ENCODE measurements at places on chromosomes 5 and 9.

DNA sequence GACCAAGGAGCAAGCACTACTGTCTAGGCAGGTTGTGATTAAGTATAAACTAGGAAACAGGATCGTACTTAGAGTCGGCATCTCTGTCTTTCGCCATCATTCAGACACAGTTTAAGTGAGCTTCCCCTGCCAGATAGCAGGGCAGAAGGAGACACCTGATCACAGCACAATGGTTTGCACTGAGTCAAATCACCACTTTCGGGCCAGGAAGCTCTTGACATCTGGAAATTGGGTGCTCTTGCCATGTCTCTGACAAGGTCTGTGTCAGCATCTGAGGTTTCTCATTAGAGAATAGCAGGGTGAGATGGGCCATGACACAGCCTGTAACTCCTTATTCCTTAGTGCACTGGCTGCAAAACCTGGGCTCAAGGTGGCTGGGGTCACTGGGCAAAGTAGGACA lies 8.3 kb downstream of the ADRB2 start:
- DNase-seq, result no peak

DNA sequence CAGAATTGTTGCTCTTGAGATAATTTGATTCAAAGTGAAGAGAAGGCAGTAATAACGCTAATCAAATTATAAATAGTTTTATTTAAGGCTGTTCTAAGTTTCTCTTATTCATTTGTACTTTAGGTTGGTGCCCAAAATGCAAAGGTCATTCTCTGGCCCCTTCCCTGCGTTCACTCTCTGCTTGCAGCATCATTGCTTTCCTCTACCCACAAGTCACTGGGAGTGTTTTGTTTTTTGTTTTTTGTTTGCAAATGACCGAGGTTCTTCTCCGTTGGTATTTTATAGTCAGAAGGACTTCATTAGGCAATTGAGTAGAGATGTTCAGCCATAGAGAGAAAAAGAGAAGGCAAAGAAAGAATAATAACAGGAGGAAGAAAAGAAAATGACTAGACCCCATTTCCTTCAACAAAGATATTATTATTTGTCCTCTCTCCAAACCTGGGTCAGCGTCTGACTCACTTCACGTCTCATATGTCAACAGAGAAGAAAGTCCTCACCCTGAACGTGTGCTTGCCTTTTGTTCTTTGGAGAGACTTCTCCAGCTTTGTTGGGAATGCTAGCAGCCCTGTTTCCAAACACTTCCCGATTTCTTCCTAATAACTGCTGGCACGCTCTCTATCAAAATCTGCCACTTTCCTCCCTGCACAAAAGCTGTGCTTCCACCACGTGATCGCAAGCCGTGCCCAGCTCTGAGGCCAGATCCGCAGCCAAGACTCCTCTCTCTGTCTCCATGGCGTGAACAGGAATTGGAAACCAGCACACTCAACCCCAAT lies 119.8 kb downstream of the EBF1 start:
- no peak for DNase-seq

- DNase-seq, result no peak
Observed at GRCh38 chr9:69065660-69066059, 30.1 kb downstream of the FXN start.

DNA sequence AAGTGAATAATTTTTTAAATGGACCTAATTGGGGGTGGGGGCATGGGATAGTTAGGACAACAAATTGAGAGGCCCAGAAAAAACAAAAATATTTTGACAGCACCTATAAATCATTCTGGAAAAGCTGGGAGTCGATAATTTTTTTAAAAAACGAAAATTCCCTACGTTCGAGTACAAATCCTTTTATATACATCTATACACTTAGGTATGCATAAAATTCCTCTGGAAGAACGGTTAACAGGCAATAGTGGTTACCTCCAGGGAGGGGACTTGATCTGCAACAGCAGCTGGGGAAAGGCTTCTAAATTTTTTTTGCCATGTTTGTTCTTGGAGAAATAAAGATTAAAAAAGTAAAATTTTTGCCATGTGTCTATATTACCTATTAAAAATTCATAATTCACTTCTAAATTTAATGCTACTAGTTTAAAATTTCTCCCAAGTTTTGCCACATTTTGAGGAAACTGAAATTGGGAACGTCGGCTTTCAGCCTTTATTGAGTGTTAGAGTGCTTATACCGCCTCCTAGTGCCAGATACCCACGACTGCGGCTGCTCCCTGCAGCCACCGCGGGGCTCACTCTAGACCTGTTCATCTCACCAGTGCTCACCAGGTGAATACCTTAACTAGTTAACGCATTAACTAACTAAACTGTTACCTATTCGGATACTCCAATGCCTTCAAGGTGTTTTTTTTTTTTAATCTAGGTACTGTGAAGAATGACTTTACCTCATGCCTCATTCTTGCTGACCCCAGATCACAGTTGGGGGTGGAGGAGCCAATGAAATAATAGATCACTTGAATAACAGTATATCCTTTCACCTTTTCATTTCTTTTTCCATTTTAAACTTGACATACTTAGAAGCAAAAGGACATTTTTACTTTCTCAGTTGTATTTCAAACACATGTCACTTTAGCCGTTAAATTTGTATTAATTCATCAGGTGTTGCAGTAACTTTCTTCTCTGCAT lies 1.8 kb upstream of the BHMT start:
- peak; percentile 8 for DNase-seq

GRCh38 chr9:77575785-77576184 lies 72.3 kb downstream of the GNA14 start:
- no peak for DNase-seq
